ENCODE measurements at places on chromosomes 1 and 21. TPM values are rescaled to one million over a fixed set of nuclear protein-coding genes. Genes with fewer than 3 reads are reported as not detected.

UMODL1 gene
- under 0.01 TPM for total RNA-seq

KRTAP20-1 gene
- total RNA-seq: not detected

FAM177B gene
- total RNA-seq: 0.20 TPM

CASQ2 gene
- 67.2 TPM for total RNA-seq

PALMD gene
- 58.0 TPM for total RNA-seq

RNF186 gene
- total RNA-seq: not detected

MAB21L3 gene
- total RNA-seq: 1.4 TPM

SPATA45 gene
- total RNA-seq: 0.89 TPM

YRDC gene
- total RNA-seq: 10.8 TPM

GPR52 gene
- total RNA-seq: 3.6 TPM

NUAK2 gene
- total RNA-seq: 2.0 TPM

FMO1 gene
- 11.9 TPM for total RNA-seq

AMY1C gene
- not detected for total RNA-seq

KISS1 gene
- total RNA-seq: 0.69 TPM

KIAA0040 gene
- 8.7 TPM for total RNA-seq

LGR6 gene
- total RNA-seq: 11.9 TPM

RGS5 gene
- total RNA-seq: 20.6 TPM

COL24A1 gene
- total RNA-seq: 5.6 TPM

NPHS2 gene
- not detected for total RNA-seq

RIPPLY3 gene
- total RNA-seq: 0.20 TPM

ASCL5 gene
- total RNA-seq: not detected

TPM3 gene
- total RNA-seq: 166 TPM

LIN28A gene
- total RNA-seq: not detected

CCDC181 gene
- total RNA-seq: 0.30 TPM

LEMD1 gene
- not detected for total RNA-seq

SELE gene
- 14.0 TPM for total RNA-seq

PADI3 gene
- total RNA-seq: 15.8 TPM

SPTA1 gene
- 10.6 TPM for total RNA-seq

ATP6V0B gene
- 58.6 TPM for total RNA-seq

ZMYND12 gene
- total RNA-seq: 0.30 TPM

CYP4Z1 gene
- total RNA-seq: 0.39 TPM

ATAD3C gene
- 0.39 TPM for total RNA-seq

CFH gene
- total RNA-seq: 44.9 TPM

ACTA1 gene
- 472 TPM for total RNA-seq

MROH9 gene
- 0.10 TPM for total RNA-seq

LYPLA2 gene
- 27.8 TPM for total RNA-seq

ZRANB2 gene
- 102 TPM for total RNA-seq

HEYL gene
- 5.2 TPM for total RNA-seq

FUBP1 gene
- total RNA-seq: 180 TPM

SHE gene
- 5.4 TPM for total RNA-seq

CACHD1 gene
- 25.4 TPM for total RNA-seq

S100A4 gene
- 102 TPM for total RNA-seq

CRP gene
- not detected for total RNA-seq

OR10K2 gene
- not detected for total RNA-seq

KCNJ9 gene
- total RNA-seq: not detected

CSTB gene
- total RNA-seq: 21.0 TPM

KRTAP19-1 gene
- 11.4 TPM for total RNA-seq

PIK3R3 gene
- 5.5 TPM for total RNA-seq

BRINP2 gene
- total RNA-seq: 0.39 TPM

All from skin of body (tissue), 3 donors.